Esophagus muscularis mucosa (tissue), 4 donors: ENCODE measurements at places on chromosomes 12 and 14. TPM values are rescaled to one million over a fixed set of nuclear protein-coding genes. Genes with fewer than 3 reads are reported as not detected.

Gene RDH16
- total RNA-seq = not detected

Gene B3GNT4
- not detected for total RNA-seq

Gene ESPL1
- under 0.01 TPM for total RNA-seq

Gene IFNG-AS1
- not detected for total RNA-seq

Gene SMIM41
- total RNA-seq = 8.3 TPM

Gene CAPZA3
- not detected for total RNA-seq

Gene KLRD1
- 0.63 TPM for total RNA-seq

Gene PGF
- total RNA-seq = 16.7 TPM

Gene TAS2R30
- 2.2 TPM for total RNA-seq

Gene RD3L
- not detected for total RNA-seq

Gene ARHGAP9
- total RNA-seq = 6.0 TPM

Gene IL23A
- not detected for total RNA-seq

Gene SMCO3
- total RNA-seq = not detected

Gene LRTM2
- total RNA-seq = 0.17 TPM

Gene CMA1
- total RNA-seq = not detected

Gene GPR132
- 8.0 TPM for total RNA-seq

Gene FBXW8
- total RNA-seq = 11.9 TPM

Gene CLEC12A
- total RNA-seq = 0.42 TPM

Gene POLE2
- not detected for total RNA-seq

Gene GPR68
- total RNA-seq = 4.1 TPM

Gene AKAP6
- 27.7 TPM for total RNA-seq

Gene PLEKHH1
- 2.7 TPM for total RNA-seq

Gene NPFF
- not detected for total RNA-seq
